ENCODE measurements at places on chromosomes 3 and 15.
A peak's percentile ranks its signal among the peaks of the same experiment; 100 is the strongest.

- DNase-seq: no peak
Measured at GRCh38 chr3:23395115-23395514, 192.0 kb downstream of the UBE2E2 start.

- DNase-seq: no peak
Measured at GRCh38 chr3:98525494-98525893, 2.8 kb upstream of the CLDND1 start.

DNA sequence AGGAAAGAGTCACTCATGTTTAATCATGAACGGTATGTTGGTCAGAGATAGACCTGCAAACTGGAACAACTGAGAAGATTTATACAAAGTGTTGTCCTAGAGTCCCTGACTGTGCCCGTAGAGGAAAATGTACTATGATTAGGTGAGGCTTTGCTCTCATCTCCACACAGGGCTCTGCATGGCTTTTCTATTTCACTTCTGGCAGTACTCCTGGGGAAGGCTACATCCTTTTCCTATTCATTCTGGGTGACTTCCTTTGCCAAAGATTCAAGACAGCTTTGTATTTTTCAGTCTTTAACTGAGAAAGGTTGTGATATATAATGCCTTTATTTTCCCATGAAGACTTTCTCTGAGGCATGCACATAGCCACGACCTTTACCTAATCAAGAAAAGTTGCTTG lies 414.7 kb downstream of the ZBTB20 start:
- no peak for DNase-seq

DNA sequence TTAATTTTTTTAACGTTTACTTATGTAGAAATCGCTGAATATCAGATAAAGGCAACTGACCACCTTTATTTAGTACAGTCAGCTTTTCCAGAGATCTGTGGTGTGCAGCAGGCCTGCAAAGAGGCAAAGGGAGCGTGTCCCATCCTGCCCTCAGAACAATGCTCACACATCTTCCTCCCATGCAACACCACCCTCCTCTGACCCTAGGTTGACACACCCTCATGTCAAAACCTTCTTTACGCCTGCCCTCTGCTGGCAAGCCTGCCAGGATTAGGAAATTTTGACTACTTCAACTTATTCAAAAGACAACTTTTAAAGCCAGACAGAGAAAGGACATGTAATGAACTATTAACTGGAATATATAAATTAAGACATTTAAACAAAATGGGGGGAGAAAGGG lies 513.7 kb downstream of the FOXP1 start:
- DNase-seq: peak; percentile 58

- no peak for DNase-seq
Measured at GRCh38 chr3:54999811-55000210, 72.0 kb upstream of the LRTM1 start.

DNA sequence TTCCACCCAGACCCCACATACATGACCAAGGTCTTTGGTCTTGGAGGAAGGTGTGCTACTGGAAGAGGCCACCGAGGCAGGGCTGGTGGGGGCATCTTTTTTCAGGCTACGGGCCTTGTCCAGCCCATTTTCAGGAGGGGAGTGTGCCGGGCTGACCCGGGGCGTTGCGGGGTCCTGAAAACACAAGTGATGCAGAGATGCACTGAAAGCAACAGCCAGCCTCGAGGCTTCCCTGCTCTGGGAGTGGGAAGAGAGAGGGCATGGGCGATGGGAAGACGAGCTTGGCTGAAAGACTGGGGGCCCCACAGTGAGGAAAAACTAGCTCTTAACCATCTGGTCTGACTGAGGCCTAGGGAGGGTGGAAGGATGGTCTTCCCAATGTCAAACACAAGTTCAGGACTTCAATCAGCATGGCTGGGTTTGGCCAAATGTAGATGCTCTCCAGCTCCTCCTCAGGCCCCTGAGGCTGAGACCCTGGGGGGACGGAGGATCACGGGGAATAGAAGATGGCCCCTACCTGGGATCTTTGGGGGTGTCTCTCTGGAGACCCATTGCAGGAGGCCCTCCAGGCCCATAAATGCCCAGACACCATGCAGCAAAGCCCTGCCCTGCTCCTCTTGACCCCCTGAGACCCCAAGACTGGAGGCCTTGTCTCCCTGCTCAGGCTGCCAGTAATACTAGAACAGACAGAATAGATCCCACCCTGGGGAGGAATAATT lies 38.9 kb downstream of the TLE3 start:
- no peak for DNase-seq

DNA sequence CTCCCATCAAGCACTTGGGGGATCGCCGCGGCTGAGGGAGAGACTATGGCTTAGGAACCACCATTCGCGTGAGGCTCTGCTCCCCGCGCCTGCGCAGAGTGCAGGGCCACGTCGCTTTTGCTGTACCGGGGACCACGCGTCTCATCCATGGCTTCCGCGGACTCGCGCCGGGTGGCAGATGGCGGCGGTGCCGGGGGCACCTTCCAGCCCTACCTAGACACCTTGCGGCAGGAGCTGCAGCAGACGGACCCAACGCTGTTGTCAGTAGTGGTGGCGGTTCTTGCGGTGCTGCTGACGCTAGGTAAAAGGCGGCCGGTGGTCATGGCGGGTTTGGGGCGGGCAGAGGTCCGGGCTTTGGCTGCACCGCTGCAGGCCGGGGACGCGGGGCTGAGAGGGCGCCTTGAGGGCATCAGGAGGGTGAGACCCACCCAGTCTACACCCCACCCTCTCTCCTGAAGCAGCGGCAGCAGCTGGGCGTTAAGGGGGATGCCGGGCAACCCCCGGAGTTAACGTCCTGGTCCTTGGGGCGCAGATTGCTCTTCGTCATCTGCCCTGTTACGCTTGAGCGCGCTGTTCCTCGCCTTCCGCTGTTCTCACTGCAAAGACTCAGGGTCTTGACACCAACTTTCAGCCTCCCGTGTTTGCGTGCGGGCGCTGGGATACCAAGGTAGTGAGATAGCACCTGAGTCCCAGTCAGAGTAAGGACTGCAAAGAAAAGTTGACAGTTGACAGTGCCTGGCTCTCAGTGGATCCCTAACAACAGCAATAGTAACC lies at the start of gene SRPRB:
TSS of gene SRPRB (plus strand) at position 114 of the 774 bp plus-strand sequence. CDS start at position 148, 34 bp downstream.
- peak; percentile 91 for DNase-seq

DNA sequence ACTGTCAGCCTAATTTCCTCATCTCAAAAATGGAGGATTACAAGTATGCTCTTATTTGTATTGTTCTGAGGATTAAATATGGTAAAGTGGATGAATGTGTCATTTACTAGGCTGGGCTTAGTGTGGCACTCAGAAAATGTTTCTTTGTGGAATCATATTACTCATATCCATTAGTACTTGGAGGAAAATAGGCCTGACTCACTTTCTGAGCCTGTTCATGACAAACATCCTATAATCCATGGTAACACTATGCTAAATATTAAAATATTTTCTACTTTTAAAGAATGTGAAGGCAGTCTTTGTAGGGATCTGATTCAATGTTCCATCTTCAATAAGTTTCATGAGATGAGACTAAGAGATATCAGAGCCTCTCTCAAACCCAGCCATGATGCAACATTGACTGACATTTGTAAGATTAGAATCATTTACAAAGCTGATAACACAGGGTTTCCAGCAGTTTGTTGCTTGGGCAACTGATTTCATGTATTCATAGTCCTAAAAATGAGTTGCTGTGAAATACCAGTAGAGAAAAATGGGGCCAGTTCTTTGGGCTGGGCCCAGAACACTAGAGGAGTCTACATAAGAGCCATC lies 1048.5 kb downstream of the NTRK3 start:
- no peak for DNase-seq

DNA sequence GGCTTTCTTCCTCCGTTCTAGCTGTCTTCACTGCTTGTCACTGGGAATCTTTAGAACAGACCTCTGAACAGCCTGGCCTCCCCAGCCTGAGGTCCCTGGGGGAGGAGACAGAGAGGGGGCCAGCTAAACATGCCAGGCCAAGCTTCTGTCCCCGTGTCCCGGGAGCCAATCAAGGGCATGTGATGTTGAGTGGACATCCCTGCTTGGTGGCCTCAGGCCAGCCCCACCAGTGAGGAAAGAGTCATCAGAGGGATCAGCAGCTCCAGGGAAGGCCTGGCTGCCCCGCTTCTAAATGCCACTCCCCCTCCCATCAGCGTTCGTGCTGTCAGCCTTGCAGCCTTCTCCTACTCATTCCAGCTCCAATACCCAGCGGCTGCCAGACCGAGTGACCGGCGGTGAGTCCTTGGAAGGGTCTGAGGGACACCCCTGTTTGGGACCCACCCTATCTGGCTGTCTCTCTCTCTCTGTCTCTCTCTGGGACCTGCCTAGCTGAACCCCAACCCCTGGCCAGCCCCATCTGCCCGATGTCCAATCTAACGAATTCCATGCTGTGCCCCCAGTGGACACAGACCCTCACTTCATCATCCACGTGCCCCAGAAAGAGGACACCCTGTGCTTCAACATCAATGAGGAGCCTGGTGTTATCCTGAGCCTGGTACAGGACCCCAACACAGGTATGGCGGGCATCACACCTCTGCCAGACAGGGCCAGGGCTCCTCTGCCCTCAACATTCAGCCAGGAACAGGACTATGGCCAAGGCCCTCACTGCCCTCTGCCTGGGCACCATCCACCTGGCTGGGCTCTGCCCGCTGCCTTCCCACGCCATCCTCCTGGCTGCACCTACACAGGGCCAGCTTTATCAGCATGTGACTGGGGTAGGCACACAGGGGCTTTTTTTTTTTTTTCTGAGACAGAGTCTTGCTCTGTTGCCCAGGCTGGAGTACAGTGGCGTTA lies 6.6 kb upstream of the ITIH3 start:
- no peak for DNase-seq

DNA sequence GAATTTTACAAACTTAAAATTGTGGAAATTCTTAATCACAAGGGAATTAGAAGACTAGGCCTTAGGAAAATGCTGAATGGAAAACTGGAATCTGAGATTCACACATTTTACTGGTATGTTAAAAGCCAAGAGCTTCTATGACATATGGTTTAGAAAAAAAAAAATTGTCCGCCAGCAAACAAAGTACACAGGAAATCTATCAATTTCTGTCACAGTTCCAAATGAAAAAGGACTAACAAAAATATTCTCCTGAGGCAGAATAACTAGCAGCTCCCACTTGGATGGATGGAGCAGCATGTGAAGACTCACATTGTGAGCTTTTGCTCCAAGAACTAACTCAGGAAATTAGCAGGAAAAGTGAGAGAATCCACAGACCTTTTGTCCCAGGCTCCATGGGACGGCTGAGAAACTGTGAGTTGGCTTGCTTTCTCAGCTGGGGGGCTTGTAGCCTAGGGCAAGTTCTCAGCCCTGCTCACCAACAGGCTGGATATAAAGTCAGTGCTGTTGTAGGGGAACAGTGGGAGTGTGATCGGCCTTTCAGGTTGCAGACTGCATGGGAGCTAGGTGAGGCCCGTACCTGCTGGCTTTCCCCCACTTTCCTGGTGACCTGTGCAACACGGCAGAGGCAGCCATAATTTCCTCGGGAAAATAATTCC lies 731.1 kb upstream of the SGO1 start:
- DNase-seq: no peak

GRCh38 chr3:128515967-128516366 lies 23.0 kb upstream of the GATA2 start:
- DNase-seq: peak; percentile 74

DNA sequence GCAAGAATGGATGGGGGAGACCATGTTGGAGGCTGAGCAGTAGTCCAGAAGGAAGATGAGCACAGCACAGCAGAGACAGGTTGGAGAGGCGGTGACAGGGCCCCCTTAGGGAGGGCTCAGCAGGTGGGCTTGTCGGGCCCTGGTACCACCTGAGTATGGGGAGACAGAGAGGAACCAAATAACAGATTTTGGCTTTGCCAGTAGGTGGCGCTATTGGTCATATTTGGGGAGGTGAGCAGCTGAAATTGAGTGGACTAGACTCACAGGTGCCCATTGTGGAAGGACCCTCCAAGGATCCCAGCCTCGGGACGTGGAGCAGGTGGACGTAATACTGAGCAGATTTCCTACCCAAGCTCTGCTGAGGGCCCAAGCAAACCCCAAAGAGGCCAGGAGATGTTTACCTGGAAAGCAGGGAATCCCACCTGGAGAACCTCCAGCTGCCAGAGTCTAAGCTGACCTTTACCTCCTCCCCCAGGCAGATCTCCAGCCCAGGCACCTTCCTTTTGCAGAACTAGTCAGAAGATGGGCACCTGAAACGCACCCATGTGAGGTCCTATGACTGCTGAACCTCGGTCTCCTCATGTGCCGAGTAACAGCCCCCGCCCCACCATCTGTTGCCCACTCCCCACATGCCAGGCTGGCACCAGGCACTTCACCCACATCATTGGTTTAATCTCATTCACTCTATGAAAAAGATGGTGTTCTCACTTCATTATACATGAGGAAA lies 24.6 kb upstream of the CORO2B start:
- peak; percentile 21 for DNase-seq

GRCh38 chr3:64290864-64291263 lies 65.6 kb upstream of the PRICKLE2 start:
- no peak for DNase-seq

DNA sequence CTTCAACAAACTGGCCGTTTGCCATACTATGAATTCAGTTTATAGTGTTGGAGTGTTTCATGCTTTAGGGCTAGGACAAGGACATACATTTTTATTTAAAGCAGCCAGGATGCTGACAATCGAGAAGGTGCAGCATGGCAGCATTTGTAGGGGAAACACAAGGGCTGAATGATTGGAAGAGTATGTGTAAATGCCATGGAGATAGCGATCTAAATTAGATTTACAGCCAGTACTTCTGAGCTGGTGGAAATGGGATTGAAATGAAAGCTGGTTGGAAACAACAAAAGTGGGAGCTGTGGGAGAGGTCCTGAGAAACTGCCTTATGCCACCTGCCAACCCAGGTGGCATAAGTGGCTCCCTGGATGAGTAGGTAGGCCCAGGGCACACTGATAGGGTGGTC lies 209.9 kb upstream of the MRPL3 start:
- DNase-seq: no peak

DNA sequence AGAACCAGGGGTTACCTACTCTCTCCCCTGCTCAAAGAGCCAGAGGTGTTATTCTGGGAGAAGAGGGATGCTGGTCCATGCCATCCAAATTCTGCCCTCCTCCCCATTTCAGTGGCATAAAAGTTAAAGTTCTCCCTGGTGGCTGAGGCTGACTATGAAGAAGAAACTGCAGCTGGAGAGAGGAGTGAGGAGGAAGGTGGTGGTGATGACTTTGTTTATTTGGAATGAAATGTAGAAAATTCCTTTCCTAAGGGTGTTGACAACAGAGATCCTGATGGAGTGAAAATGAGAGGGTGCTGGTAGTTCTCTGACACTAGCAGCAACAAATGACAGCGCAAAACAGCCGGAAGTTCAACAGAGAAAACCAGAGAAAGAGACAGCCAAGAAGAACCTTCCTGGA lies 100.4 kb downstream of the PCCB start:
- DNase-seq: no peak

- no peak for DNase-seq
Measured at GRCh38 chr15:62344806-62345539, 179.9 kb upstream of the C2CD4B start.

GRCh38 chr3:186254676-186255650 lies 107.1 kb downstream of the DGKG start:
- peak; percentile 100 for DNase-seq

GRCh38 chr3:6805236-6805635 lies 55.7 kb upstream of the GRM7 start:
- no peak for DNase-seq

- DNase-seq: peak; percentile 29
Measured at GRCh38 chr3:50519471-50520089, 16.1 kb upstream of the CACNA2D2 start.

- DNase-seq: peak; percentile 69
Measured at GRCh38 chr3:195583831-195584542, at the start of gene APOD. APOD (minus strand) TSS chr3:195583940; CDS start chr3:195579461, 4,479 bp downstream.

Measured in MV-4-11 (cell line).